ENCODE measurements at places on chromosomes 12 and 14. TPM values are rescaled to one million over a fixed set of nuclear protein-coding genes. Genes with fewer than 3 reads are reported as not detected.

GRCh38 chr14:38278035-38278434, 22.1 kb upstream of the CLEC14A start:
- no peak for DNase-seq

GRCh38 chr12:124538194-124539082, 29.0 kb downstream of the NCOR2 start:
- no peak for DNase-seq

GRCh38 chr14:69242311-69243224, 17.4 kb upstream of the GALNT16 start:
- DNase-seq: peak; percentile 34

GRCh38 chr14:50339178-50339804, 27.2 kb downstream of the DMAC2L start:
- no peak for DNase-seq

- no peak for DNase-seq
Measured at GRCh38 chr12:53695152-53696145, 19.6 kb upstream of the ATP5MC2 start.

GRCh38 chr14:58547649-58548048, 90.1 kb upstream of the DACT1 start:
- DNase-seq: no peak

- no peak for DNase-seq
Measured at GRCh38 chr12:13036881-13037280, 7.3 kb upstream of the FAM234B start.

DNA sequence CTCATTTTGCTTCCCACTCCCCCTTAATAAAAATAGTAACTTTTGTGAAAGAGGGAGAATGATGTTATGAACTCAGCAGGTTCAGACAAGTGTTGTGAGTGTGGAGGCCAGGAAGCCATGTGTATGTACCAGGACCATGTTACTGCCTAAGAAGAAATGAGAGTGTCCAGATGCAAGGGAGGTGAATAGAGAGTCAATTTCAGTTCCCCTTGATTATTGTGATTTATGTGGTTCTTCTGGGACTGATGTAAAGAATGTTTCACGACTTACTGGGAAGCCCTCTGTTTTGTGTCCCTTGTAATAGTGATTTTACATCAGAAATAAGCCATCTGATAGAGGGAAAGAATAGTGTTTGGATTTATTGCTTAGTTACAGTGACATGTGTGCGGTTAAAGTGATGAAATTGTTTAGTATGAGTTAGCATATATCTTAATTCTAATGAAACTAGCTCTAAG, 32.5 kb downstream of the FBXO34 start:
- DNase-seq: no peak

DNA sequence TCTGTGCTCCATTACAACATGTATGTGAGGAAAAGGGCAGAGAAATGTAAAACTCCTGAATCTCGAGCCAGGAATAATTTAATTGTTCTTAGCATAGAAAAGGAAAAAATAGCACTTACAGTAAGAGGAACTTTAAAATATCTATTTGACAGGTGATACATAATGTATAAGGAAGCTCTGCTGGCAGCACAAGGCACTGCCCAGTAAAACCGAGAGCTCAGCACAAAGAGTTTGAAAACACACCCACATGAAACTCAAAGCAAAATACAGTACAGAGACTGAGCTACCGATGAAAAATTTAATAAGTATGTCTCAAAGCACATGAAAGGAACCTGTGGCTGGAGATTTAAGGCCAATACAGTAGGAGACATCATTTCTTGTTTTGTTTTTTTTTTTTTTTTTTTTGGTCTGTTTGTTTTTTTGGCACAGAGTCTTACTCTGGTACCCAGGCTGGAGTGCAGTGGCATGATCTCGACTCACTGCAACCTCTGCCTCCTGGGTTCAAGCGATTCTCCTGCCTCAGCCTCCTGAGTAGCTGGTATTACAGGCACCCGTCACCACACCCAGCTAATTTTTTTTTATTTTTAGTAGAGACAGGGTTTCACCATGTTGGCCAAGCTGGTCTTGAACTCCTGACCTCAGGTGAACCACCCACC, 19.2 kb downstream of the CLIP1 start:
- no peak for DNase-seq

DNA sequence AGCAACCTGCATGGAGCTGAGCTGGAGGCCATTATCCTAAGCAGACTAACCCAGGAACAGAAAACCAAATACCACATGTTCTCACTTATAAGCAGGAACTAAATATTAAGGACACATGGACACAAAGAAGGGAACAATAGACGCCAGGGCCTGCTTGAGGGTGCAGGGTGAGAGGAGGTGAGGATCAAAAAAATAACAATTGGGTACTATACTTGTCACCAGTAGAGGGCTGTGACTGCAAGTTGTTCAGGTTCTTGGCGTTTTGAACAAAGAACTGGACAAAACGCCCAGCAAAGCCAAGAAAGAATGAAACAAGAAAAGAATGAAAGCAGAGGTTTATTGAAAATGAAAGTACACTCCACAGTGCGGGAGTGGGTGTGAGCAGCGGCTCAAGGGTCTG, 208.5 kb upstream of the NEDD1 start:
- DNase-seq: no peak

GRCh38 chr14:101643651-101644050, 82.4 kb downstream of the DIO3 start:
- DNase-seq: no peak

GRCh38 chr14:34465069-34465859, 3.2 kb upstream of the SPTSSA start:
- DNase-seq: no peak

- DNase-seq: no peak
Measured at GRCh38 chr14:105899657-105900397, 373.4 kb downstream of the TMEM121 start.

DNA sequence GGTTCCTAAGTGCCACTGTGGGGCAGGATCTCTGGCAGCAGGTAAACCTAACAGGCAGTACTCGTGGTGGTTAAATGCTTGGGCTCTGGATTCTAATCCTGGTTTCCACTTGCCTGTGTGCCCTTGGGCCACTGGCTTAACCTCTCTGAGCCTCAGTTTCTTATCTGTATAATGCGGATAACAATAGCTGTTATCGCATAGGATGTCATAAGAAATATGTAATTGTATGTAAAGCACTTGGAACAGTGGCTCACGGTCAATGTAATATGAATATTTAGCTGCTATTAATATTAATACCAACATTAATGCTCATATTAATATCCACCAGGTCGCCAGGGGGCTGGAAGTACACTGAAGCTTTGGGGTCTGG, 16.8 kb downstream of the FOXN4 start:
- DNase-seq: no peak

DNA sequence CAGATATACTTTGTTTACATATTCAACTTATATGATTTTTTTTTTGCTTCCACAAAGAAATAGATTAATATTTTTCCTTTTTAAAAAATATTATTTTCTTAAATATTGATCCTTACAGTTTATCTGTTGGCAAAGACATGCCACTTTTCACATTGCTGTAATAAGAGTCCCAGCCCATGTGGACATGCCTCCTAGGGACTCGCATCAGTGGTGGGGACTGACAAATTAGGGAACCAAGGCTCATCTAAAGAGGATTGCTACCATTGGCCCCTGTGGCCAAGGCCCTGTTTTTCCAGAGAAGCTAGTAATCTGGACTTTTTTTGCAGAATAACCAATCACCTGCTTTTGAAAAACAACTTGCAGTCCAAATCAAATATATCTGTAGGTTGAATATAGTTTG, 27.8 kb upstream of the BMAL2 start:
- DNase-seq: no peak

GRCh38 chr14:91893007-91893406, 25.7 kb upstream of the TC2N start:
- DNase-seq: no peak

DNA sequence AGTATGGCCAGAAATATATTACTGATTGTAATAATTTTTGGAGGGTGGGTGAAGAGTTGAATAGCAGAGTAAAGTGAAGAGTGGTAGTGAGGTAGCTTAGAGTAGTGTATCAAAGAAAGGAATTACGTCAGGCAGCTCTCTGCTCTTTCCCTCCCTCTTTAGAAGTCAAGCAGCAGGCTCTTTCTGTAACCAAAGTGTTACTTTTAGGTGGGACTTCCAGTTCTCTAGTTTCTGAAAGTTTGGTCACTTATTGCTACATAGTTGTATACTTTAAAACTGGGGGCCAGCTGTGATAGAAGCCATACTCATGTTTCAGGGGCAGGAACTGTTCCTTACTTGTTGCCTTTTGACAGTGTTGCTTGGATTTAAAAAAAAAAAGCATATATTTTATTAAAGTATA, 30.6 kb downstream of the ATF7IP start:
- DNase-seq: no peak

- no peak for DNase-seq
Measured at GRCh38 chr12:58247633-58248032, 306.3 kb downstream of the ATP23 start.

DNA sequence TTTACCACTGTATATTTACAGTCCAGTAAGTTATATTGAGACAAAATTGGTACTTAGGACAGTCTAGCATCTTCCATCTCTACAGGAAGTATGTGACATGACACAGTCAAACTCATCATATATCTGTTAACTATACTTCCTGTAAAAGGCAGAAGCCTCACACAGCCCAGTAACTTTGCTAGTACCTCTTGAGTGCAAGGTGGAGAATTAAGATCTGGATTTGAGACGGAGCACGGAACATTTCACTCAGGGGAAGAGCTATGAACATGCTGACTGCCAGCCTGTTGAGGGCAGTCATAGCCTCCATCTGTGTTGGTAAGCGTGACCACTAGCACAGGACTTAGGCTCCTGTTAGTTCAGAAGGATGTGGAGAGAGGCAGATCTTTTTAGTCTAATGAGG, 333.7 kb upstream of the OR4E1 start:
- DNase-seq: no peak

GRCh38 chr12:131991816-131992430, 42.2 kb downstream of the EP400 start:
- DNase-seq: no peak

DNA sequence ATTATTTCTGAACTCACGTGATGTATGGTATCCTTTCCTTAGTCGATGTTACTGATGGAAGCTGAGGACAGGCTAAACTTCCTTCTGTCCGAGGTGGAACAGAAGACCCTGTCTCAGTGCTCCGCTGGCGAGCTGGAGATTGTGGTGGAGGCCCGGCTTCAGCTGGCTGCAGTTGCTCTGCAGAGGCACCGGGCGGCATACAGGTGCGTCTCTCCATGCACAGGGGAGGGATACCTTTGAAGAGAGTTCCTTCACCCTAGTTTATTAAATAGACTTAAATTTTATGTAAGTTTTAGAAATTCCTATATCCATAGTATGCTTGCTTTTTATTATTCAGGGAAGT, 186.7 kb upstream of the NEDD1 start:
- peak; percentile 12 for DNase-seq

GRCh38 chr14:72965249-72965648, 39.0 kb downstream of the DCAF4 start:
- DNase-seq: no peak

DNA sequence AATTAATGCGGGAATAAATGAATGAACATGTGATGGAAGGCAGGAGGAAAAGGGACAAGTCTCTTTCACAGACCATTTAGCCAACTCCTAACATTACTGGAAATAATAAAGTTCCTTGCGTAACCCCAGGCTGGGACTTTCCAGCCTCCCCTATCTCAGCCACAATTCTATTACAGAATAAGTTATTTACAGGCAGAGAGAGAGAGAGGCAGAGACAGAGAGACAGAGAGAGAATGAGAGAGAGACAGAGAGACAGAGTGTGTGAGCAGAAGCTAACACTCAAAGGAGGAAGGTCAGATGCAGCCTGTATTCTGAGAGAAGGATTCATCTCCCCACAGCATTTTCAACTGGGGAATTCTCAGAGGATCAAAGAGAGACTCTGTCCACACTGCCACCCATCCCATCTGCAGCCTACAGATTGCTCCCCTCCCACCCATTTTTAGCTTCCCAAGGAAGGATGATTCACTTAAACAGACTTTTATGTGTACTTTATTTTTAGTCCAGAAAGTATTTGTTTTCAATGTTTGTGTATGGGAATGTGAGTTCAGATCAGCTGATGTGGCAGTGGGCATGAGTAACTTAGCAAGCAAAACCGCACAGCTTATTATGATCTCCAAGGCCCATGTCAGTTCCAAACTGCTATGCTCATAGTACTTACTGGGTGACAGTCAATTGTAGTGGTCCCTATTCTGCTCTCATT, 165.7 kb downstream of the CAND1 start:
- no peak for DNase-seq

DNA sequence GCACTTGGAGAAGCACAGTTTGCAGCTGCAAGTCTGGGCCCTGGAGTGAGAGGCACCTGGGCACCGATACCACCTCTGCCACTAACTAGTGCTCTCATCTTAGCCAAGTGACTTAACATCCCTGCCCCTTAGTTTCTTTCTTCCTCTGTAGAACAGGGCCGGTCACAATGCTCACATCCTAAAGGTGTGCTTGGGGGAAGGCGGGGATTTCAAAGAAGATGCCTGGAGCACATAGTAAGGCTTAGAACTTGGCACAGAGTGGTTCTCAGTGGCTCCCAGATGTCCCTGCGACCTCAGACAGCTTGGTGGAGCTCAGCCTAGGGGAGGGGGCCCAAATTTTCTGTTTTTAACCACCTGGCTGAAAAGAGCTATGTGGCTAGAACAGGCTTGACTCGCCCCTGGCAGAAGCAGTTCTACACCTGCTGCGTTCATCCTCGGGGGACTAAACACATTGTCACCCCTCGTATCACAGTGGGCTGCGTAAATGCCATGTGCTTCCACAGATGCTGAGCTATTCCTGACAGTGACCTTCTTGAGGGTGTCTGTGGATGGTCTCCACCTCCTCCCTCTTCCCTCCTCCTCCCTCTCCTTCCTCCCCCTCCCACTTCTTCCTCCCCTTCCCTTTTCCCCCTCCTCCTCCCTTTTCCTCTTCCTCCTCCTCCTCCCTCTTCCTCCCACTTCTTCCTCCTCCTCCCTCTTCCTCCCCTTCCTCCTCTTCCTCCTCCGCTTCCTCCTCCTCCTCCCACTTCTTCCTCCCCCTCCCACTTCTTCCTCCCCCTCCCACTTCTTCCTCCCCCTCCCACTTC, 112.1 kb downstream of the PHETA1 start:
- DNase-seq: no peak

The HIF1A gene
- 67.4 TPM for total RNA-seq

The HECTD1 gene
- total RNA-seq: 74.3 TPM

The ARMH4 gene
- 1.6 TPM for total RNA-seq

The LMO3 gene
- 12.7 TPM for total RNA-seq

The ITGB7 gene
- 18.9 TPM for total RNA-seq

The OR4Q2 gene
- total RNA-seq: not detected

The PDE3A gene
- 1.1 TPM for total RNA-seq

The CLEC14A gene
- total RNA-seq: 4.8 TPM

The RNASE4 gene
- 1.7 TPM for total RNA-seq

The CISTR gene
- not detected for total RNA-seq

The LTBP2 gene
- 2.6 TPM for total RNA-seq

The GPR84 gene
- 0.57 TPM for total RNA-seq

The SAMD15 gene
- 1.4 TPM for total RNA-seq

The CLEC2B gene
- total RNA-seq: 29.7 TPM

Data from thymus (tissue), 14 donors.